Mesothelial cell of epicardium (in vitro differentiated cells): ENCODE measurements at places on chromosomes 4 and X.

DNA sequence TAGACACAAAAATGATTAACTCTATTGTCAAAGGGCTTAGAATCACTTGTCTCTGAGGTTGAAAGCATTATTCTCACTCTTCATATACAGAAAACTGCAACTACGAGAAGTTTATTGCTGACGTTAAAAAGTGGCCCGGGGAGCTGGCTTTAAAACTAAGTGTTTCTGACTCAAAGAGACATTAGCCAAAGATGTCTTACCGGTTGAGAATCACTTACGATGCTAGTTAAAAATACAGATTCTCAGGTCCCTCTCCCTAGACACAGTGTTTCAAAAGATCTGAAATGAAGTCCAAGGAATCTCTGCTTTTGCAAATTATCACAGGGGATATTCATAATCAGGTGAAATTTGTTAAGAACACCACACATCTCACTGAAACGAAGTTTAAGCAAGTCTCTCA lies 1.2 kb downstream of the GNPDA2 start:
- DNase-seq: no peak

- DNase-seq: no peak
Measured at GRCh38 chrX:40945361-40945713, 139.9 kb upstream of the USP9X start.

- peak; percentile 44 for DNase-seq
Measured at GRCh38 chr4:140049024-140049848, 104.7 kb downstream of the MAML3 start.

DNA sequence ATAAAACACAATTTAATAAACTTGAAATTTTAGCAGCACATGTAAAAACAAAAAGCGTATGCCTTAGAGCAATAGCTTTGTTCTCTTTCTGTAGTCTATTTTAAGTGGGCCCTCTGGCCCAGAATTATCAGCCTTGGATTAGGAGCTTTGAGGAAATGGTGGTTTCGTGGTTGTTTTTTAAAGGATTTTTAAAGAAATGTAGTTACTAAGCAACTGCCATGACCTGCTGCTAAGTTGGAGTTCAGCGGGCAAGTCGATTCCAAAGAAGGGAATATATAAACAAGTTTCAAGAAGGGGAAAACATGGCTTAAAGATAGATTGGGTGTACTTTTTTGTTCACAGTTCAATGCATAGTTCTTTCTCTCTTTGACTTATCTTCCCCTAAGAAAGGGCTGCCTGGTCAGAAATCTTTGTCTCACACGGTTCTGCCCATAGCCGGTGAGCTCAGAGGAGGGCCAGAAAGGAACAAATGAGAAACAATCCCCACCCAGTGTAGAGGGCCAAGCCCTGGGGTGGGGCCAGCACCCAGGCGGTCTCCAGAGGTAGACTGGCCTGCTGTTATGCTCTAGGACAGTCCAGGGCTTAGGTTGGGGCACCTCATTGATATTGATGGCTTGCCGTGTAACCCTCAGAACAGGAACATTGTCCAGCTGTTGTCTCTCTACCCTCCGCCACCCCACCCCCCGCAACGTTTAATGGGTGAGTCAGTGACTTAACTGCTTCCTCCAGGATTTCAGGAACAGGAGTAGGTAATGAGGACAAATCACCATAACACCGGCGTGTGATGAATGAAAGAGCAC lies 32.5 kb downstream of the DLG3 start:
- no peak for DNase-seq

GRCh38 chrX:40013266-40014195 lies 84.2 kb downstream of the BCOR start:
- DNase-seq: peak; percentile 67

GRCh38 chrX:17601441-17602200 lies 135.7 kb upstream of the SCML1 start:
- no peak for DNase-seq

DNA sequence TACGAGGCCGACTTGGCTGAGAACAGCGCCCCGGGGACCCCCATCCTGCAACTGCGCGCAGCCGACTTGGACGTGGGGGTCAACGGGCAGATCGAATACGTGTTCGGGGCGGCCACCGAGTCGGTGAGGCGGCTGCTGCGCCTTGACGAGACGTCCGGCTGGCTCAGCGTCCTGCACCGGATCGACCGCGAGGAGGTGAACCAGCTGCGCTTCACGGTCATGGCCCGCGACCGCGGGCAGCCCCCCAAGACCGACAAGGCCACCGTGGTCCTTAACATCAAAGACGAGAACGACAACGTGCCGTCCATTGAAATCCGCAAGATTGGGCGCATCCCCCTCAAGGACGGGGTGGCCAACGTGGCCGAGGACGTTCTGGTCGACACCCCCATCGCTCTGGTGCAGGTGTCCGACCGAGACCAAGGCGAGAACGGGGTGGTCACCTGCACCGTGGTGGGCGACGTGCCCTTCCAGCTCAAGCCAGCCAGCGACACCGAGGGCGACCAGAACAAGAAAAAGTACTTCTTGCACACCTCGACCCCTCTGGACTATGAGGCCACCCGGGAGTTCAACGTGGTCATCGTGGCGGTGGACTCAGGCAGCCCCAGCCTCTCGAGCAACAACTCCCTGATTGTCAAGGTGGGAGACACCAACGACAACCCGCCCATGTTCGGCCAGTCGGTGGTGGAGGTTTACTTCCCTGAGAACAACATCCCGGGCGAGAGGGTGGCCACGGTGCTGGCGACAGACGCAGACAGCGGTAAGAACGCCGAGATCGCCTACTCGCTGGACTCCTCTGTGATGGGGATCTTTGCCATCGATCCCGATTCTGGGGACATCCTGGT lies 2.4 kb downstream of the PCDH7 start:
- peak; percentile 51 for DNase-seq

- DNase-seq: no peak
Measured at GRCh38 chr4:4395849-4396627, 9.1 kb downstream of the NSG1 start.

DNA sequence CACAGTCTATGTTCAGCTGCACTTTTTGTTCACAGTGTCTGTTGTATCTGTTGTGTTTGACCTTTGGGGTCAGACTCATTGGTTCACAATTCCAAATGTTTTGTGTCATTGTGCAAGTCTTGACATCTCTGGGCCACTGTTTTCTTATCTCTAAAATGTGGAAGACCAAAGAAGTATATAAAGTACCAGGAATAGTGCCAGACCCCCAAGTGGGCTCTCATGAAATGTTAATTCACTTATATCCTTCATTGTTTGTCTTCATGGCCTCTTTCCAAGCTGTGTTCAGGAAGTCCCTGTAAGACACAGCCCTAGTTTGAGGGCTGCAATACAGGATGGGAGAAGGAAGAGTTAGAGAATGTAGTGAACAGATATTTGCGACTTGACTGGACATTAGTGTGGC lies 468.3 kb upstream of the BOD1L1 start:
- no peak for DNase-seq

- no peak for DNase-seq
Measured at GRCh38 chr4:16731776-16732380, 166.6 kb downstream of the LDB2 start.

DNA sequence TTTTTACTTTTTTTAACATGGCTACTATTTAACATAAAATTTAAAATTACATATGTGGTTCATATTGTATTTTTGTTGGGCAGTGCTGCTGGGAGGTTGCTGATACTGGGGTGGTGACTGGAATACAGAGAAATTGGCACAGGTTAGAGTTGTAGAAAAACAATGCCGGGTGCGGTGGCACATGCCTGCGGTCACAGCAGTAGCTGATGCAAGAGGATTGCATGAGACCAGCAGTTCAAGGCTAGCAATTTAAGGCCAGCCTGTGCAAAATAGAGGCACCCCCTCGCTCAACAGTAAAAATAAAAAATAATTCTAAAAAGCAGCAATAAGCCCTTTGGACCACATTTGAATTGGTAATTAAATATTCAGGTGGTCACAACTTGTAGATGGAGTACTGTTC lies 11.8 kb upstream of the CPE start:
- DNase-seq: no peak

- no peak for DNase-seq
Measured at GRCh38 chr4:2284934-2285612, 23.2 kb upstream of the MXD4 start.

GRCh38 chr4:2792396-2792710 lies 532 bp upstream of the SH3BP2 start:
- no peak for DNase-seq

DNA sequence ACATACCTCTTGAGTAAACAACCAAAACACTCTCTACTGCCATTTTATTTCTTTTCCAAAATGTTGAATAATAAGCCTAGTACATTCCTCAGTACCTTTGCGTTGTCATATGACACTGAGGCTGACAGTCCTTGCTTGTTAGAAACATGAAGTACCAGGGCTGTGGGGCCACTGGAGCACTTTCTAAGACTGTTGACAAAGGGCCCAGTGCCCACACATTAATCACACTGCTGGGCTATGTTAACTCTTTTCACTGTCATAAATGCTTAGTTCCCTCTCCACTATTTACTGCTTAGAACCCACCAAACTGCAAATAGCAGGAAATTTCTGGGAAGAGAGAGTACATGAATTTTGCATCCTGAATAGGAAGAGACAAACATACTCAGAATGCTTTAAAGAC lies 57.1 kb downstream of the FAM47B start:
- no peak for DNase-seq

DNA sequence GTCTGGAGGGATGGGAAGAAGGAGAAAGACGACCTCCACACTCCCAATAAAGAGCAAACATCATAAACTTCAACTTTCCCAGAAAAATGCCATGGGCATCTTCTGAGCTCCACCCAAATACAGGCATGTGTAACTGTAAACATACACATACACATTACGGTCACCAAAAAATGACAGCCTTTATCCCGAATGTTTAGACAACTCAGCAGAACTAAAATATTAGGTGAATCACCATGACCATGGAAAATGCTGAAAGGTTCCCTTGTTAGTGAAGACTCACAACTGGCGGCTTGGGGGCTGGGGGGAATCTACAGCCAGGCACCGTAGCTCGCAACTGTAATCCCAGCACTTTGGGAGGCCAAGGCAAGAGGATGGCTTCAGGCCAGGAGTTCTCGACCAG lies 33.0 kb downstream of the PRKX start:
- DNase-seq: no peak
